ENCODE measurements at places on chromosomes 1 and 21.

GRCh38 chr1:7616953-7617352, 154.1 kb upstream of the VAMP3 start:
- no peak for DNase-seq

GRCh38 chr1:53331446-53332185, 3.7 kb upstream of the LRP8 start:
- DNase-seq: no peak

GRCh38 chr1:53303726-53304515, 23.9 kb downstream of the LRP8 start:
- DNase-seq: no peak

- peak; percentile 61 for DNase-seq
Measured at GRCh38 chr1:27135541-27136235, 19.2 kb downstream of the SLC9A1 start.

DNA sequence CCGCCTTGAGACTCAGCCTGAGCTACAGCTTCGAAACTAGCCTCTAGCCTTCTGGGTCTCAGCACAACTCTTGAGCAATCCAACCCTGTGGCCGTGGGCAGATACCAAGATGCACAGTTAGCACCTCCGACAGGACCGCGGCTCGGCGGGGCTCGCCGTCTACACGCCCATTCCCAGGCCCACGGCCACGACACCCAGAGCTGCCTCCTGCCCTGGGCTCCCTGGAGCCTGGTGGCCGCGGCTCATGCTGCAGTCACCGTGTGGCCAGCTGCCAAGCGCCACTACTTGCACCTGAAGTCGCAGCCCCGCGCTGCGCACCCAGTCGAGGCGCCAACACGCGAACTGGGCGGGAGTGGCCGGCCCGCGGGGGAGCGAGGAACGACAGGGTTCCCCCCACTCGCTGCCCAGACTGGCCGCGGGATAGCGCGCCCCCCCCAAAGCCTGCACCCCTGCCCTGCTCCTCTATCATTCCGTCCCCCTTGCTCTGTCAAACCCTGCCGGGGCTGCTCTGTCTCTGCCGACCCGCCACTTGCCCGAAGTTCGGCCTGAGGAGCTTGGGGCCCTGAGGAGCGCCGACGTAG, 729 bp upstream of the CDCA8 start:
- no peak for DNase-seq

- peak; percentile 16 for DNase-seq
Measured at GRCh38 chr21:43994085-43994484, 18.0 kb upstream of the TRAPPC10 start.

DNA sequence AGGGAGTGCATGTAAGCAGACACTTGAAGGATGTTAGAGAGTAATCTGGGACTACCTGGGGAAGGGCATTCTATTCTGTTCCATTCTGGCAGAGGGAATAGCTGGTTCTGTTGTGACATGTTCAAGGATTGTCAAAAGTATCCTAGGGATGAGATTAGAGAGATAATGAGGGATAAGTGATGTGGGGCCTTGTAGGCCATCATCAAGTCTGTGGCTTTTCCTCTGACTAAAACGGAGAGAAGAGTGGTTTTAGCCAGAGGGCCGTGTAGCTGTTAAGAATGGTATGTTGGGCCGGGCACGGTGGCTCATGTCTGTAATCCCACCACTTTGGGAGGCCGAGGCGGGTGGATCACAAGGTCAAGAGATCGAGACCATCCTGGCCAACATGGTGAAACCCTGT, 23.6 kb downstream of the TGFB2 start:
- no peak for DNase-seq

GRCh38 chr1:64898107-64898861, 68.1 kb downstream of the JAK1 start:
- DNase-seq: peak; percentile 60

GRCh38 chr1:62687421-62687902, 724 bp downstream of the DOCK7 start:
- DNase-seq: peak; percentile 63

- DNase-seq: no peak
Measured at GRCh38 chr1:30537279-30537678, 186.1 kb downstream of the MATN1 start.
